A549 (cell line): ENCODE measurements at places on chromosomes 7 and 10.

DNA sequence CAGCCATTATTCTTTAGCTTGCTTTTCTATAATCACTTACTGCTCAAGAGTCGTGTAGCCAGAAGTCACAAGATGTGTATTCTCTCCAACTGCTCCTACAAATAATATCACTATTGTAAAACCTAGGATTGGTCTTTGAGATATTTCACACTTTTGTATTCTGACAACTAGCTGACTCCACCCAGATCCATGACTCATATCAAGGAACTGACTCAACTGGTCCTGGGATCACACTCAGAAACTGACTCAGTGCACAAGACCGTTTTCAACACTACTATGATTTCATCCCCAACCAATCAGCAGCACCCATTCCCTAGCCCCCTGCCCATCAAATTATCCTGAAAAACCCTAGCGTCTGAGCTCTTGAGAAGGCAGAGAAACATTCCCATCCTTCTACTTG, 56.5 kb upstream of the ORC5 start:
- DNase-seq, result no peak

- DNase-seq, result no peak
Measured at GRCh38 chr10:115942101-115942500, 330.9 kb downstream of the GFRA1 start.

DNA sequence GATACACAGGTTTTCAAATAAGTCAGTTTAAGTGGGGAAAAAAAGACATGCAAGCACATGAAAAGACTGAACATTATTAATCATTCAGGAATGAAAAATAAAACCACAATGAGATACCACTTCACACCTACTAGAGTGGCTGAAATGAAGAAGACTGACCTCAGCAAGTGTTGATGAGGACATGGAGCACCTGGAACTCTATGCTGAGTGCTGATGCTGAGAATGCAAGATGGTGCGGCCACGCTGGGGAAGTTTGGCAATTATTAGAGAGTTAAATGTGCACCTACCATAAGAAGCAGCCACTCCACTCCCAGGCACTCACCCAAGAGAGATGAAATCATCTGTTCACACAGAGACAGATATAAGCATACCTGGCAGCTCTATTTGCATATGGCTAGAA, 32.9 kb upstream of the ELFN1 start:
- DNase-seq, result no peak

- DNase-seq, result no peak
Measured at GRCh38 chr10:79542626-79543025, 17.6 kb downstream of the SFTPA2 start.

- no peak for DNase-seq
Measured at GRCh38 chr10:29012926-29013554, 275.8 kb upstream of the LYZL1 start.

- peak; percentile 71 for DNase-seq
Measured at GRCh38 chr10:132665946-132666704, 119.8 kb downstream of the NKX6-2 start.

GRCh38 chr10:123428391-123428790, 237.8 kb upstream of the GPR26 start:
- no peak for DNase-seq

DNA sequence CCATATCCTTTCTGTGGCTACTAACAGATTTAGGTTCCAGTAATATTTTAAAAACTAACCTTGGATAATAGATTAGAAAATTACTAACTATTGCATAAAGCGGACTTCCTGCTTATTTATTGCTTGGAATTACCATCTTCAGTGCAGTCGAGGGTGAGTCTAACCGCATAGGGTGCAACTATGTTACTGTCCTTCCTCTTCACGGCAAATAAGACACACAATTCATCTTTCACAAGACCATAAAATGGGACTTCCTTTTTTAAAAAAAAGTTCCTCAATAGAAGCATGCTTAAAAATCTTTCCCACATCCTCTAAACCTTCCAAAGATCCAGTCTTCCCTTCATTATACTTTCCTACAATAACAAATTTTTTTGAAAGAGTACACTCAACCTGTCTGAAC, 2.1 kb downstream of the SLC25A40 start:
- DNase-seq, result no peak

GRCh38 chr7:43625980-43626379, 43.1 kb downstream of the STK17A start:
- no peak for DNase-seq

DNA sequence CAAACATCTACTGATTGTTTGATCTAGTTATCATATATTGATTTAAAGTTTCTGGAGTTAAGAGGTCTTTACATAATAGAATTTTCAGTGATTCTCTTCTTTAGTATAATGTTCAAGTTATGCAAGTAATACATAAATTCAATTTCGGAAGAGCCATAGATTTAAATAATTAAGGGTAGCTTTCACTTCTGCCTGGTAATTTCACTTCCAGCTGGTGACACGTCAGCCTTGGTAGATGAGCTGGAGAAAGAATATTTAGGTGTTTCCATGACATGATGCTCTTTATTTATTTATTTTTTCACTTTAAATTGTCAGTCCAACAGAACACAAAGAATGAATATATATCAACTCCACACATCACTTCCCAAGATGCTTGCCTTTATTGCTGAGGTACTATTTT, 5.2 kb upstream of the OTUD1 start:
- no peak for DNase-seq

DNA sequence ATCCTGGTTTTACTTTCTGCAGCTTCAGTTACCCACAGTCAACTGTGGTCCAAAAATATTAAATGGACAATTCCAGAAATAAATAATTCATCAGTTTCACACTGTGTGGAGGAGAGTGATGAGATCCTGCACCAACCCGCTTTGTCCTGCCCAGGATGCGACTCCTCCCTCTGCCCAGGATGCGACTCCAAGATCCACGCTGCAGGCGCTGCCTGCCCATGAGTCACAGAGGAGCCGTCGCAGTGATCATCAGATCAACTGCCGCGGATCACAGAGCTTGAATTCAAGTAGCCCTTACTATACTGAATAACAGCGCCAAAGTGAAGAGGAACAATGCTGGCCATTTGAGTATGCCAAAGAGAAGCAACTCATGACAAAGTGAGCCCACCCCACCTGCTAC, 61.5 kb downstream of the GRB10 start:
- DNase-seq, result peak; percentile 22

GRCh38 chr7:126803990-126804389, 448.8 kb downstream of the GRM8 start:
- DNase-seq, result no peak

GRCh38 chr7:128176696-128177095, 64.4 kb upstream of the LEP start:
- no peak for DNase-seq

- no peak for DNase-seq
Measured at GRCh38 chr10:11279314-11279713, 261.6 kb downstream of the CELF2 start.

GRCh38 chr7:133003052-133003910, 78.6 kb downstream of the CHCHD3 start:
- no peak for DNase-seq

DNA sequence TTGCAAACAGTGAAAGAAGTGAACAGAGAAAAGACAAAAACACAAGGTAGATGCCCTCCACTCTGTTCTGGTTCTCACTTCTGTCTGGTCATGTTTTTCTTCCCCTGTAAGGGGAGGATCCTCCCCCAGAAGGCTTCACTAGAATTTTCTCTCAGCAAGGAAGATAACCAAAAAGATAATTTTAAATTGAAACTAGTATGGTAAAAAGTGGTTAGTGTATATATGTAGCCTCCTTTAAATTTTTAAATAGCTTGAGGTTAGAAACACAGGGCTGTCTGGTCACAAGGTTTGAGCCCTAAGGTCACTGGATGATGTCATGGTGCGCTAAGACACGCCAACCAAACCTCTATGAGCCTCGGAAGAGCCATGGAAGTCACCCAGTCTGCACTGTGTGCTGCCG, 5.6 kb upstream of the PKD1L1 start:
- DNase-seq, result no peak

- DNase-seq, result no peak
Measured at GRCh38 chr10:482051-482501, 207.4 kb downstream of the DIP2C start.

GRCh38 chr10:126504063-126504760, 115.9 kb upstream of the ADAM12 start:
- DNase-seq, result peak; percentile 66

- DNase-seq, result no peak
Measured at GRCh38 chr10:46542567-46543465, 13.6 kb downstream of the GPRIN2 start.

DNA sequence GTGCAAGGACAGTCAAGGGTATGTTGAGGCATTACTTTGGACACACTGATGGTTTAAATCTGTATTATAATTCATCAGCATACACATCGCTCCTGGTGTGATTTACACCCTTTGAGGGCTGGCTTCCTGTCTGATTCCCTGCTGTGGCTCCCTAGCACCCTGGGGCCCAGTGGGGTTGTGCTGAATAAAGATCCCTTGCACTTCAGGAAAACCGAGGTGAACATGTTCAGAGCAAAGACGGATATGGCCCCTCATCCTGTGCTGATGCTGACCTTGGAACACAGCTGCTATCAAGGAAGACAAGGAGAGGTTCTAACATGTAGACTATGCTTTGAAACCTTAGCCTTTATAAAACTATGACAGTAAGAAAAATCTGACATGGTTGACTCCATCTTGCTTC, 84.6 kb upstream of the UNC5B start:
- DNase-seq, result no peak

DNA sequence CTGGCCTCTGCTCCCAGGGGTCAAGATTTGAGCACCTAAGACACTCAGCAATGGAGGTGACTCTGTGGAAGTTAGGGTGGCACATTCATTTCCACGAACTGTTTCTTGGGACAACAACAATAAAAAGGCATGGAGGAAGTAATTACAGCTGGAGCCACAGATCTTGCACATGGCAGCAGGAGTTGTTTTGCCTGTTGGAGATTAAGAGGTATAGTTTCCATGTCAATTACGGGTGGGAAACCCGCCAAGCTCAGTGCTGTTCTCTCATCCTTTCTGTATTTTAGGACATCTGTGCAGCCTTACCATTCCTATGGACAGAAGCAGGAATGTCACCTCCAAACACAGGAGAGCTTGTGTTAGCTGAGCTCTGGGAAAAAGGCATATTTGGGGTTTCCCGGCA, 201.2 kb downstream of the SNX10 start:
- no peak for DNase-seq

DNA sequence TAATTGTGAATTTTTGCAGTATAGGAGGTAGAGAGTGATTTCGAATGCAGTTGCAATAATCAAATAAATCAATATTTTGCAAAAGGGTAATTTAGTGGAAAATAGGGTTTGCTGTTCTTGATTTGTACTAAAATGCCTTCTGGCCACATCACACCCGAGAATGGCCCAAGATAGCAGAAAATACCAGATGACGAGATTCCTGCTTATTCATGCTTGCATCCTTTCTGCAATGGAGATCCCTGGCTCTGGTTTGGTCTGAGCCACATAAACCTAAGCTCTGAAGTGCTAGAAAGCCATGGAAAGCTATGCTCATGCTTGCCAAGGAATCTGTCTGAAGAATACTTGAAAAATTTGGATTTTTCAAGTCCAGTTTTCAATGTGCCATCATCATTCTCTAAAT, 634.2 kb upstream of the COBL start:
- DNase-seq, result no peak

DNA sequence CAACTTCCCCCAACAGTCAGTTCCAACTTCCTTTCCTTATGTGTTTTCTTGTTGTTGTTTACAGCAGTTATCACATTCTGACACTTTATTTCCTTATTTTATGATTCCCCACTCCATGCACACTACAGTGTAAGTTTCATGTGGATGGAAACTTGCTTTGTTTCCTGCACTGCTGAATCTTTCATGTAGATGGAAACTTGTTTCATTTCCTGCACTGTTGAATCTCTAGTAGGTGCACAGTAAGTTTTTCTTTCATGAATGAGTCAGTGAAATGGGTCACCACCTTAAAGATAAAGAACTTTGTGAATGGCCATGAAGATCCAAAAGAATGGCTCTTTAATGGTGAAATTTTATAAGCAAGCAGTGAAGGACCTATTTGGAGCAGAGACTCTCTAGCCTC, 61.4 kb downstream of the SHOC2 start:
- no peak for DNase-seq

GRCh38 chr7:67553378-67553777, 556.7 kb downstream of the TYW1 start:
- DNase-seq, result no peak

DNA sequence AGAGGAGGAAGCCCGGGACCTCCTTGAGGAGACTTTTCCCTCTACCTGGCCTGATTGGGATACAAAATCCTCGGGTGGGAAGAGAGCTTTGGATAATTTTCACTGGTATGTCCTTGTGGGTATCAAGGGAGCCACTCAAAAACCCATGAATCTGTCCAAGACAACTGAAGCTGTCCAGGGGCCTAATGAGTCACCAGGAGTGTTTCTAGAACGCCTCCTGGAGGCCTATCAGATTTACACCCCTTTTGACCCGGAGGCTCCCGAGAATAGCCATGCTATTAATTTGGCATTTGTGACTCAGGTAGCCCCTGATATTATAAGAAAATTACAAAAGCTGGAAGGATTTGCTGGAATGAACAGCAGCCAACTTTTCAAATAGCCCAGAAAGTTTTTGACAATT, 38.6 kb downstream of the ZNF25 start:
- DNase-seq, result no peak

DNA sequence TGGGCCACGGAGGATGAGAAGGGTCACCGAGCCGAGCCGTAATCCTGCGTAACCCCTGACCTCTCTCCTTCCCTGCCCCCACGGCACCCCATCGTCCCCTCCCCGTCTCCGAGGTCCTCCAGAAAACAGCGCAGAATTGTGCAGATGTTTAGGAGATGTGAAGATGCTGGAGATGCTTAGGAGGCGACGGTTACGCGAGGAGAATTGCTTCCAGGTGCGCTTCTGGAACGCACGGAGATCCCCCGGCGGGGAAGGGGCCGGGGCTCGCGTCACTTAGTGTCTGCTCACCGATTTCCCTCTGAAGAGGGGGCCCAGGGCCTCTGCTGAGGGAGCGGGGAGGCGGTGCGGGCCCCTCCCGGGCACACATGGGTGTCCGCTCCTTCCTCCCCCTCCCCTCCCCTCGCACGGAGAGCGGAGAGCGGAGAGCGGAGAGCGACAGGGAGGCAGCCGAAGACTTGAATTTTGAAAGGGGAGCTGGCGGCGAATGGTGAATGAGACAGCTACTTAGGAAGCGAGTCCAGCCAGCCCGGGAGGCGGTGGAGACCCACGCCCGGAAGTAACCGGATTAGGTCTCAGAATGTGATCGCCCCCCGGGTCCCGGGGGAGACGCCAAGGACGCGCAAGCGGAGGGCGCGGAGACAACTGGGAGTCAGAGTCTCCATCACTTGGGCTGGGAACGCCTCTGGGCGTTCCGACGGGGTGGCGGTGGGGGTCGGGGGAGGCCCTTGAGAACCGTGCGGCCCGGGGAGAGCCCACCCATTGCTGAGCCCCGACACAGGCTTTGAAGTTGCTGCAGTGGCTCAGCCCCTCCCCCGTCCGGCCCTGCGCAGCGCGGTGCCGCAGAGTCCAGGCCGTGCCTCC, 8.7 kb upstream of the EN2 start:
- DNase-seq, result peak; percentile 13

DNA sequence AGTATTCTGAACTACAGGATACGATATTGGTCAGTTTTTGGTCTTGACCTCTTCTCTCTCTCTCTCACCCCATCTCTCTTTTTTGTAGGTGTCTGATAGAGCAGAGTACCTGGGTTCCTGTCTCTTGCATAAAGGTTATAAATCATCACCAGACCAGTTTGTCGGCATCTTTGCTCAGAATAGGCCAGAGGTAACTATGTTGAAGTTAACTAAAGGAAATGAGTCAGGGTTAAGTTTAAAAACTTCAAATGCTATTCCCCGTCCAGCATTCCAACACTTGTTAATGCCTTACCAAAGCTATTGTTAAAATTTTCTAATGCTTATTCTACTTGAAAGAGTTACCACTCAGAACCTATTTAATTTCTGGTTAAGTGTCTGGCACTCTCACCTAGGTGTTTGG, 30.7 kb downstream of the ACSL5 start:
- no peak for DNase-seq
